ENCODE measurements at places on chromosomes 3 and 15.

DNA sequence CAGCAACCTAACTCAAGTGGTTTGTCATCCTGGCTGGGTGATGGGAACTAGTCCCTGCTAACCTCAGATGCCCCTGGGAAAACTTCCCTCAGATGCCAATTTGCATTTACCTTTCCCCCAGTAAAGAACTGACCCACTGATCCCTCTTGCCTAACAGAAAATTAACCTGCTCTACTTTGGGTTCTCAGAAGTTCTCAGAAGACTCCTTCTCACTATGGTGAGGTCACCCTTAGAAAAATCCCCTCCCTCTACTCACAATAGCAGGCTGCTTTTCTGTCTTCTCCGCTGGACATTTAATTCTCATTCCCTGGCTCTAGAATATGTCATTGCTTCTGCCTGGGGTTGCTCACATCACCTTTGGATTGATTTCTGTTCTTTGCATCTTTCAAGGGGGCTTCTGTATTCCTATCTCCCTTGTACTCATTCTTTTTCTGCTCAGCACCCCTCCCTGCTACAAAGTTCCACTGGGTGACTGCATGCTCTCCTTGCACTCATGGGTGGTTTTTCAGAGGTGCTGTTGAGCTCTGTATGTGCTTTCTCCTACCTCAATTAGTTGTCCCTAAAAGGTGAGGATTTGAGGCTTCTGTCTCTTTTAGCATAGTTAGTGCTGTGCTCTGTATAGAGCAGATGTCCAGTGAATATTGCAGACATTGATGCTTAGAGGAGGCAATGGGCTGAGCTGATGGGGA is 869 bp downstream of the PLA1A start:
- no peak for DNase-seq

DNA sequence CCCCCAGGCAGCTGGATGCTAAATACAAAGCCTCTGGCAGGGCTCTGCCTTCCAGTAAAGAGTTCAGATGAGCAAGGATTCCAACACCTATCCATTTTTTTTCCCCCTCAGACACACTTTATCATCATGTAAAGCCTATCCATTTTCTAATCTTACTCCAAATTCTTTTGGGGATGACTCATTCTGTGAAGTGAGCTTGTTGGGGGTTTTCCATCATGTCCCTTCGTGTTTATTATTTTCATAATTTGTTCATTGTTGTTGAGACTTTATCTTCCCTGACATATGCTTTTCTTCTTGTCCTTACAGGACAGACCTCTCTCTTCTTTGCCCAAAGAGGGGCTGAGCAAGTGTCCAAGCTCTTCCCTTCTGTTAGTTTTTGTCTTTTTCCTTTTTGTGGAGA is 34.7 kb upstream of the SH3BP5 start:
- no peak for DNase-seq

GRCh38 chr3:187765342-187765741 is 20.1 kb upstream of the BCL6 start:
- peak; percentile 38 for DNase-seq

DNA sequence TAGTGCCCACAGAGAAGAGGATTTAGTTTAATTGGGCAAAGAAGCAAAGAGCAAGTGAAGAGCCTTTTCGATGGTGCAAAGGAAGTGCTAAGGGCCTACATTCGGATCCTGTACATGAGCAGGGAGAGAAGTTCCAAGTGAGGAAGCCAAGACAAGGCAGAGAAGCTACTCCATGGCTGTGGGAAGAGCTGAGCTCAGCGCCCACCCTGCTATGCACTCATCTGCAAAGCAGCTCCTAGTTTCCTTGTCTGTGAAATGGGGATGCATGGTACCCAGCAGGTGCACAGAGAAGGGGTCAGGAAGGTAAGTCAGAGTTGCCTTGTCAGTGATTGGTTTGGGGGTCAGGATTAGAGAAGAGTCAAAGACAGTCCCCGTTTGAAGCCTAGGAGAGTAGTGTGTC is 126.5 kb downstream of the PDE8A start:
- DNase-seq: no peak

DNA sequence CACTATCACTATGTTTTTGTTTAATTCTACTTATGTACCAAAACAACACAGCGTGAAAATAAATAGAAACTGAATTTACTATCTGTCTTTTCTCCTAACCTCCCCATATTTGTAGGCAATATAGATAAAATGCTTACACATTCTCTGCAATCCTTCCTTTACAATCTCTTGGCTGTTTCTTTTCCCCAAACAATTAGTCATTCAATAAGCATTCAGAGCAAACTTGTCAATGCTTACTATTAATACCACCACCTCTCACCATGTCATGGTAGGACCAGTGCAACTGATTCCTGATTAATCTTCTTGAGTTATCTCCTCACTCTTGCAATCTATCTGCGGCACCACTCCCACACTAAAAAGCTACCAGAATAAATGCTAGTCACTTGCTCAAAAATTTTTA is 74.0 kb upstream of the TTBK2 start:
- peak; percentile 19 for DNase-seq

DNA sequence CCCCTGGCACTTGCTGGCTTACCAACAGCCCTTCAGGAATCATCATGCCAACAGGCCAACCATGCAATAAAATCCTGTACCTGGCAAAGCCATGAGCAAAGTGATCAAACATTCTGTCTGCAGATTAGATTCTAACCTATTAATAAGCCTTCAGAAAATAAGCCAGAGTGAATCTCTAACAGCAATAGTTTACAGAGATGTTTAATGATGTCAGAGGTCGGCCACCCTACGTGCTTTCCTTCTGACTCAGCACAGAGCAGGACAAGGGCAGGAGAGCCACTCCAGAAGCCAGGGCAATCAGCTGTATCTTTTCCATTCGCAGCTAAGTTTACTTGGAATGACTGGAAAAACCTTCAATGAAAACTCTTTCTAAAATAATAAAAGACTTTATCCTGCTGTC is 13.1 kb downstream of the COL8A1 start:
- peak; percentile 77 for DNase-seq

- no peak for DNase-seq
Observed at GRCh38 chr3:103672346-103672745, 1237.5 kb downstream of the ZPLD1 start.

- DNase-seq: no peak
Observed at GRCh38 chr3:141915766-141916165, 39.3 kb downstream of the ATP1B3 start.

- DNase-seq: no peak
Observed at GRCh38 chr3:186035277-186035676, 73.6 kb downstream of the ETV5 start.

Data from astrocyte of the spinal cord (primary cell).